ENCODE measurements at places on chromosomes 1 and 21.

GRCh38 chr1:166032572-166033371, 134.0 kb downstream of the FAM78B start:
- DNase-seq, result no peak

DNA sequence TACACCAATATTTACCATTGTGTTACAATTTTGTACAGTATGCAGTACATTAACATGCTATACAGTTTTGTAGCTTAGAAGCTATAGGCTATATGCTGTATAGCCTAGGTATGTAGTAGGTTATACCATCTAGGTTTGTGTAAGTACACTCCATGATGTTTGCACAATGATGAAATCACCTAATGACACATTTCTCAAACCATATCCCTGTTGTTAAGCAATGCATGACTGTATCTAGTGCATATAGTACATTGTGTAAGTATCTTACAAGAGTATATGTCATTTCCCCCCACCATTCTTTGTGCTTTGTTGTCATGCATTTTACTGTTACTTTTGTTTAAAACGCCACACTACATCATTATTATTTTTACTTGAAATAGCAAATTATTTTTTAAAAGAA, 65.7 kb upstream of the RNF11 start:
- no peak for DNase-seq

DNA sequence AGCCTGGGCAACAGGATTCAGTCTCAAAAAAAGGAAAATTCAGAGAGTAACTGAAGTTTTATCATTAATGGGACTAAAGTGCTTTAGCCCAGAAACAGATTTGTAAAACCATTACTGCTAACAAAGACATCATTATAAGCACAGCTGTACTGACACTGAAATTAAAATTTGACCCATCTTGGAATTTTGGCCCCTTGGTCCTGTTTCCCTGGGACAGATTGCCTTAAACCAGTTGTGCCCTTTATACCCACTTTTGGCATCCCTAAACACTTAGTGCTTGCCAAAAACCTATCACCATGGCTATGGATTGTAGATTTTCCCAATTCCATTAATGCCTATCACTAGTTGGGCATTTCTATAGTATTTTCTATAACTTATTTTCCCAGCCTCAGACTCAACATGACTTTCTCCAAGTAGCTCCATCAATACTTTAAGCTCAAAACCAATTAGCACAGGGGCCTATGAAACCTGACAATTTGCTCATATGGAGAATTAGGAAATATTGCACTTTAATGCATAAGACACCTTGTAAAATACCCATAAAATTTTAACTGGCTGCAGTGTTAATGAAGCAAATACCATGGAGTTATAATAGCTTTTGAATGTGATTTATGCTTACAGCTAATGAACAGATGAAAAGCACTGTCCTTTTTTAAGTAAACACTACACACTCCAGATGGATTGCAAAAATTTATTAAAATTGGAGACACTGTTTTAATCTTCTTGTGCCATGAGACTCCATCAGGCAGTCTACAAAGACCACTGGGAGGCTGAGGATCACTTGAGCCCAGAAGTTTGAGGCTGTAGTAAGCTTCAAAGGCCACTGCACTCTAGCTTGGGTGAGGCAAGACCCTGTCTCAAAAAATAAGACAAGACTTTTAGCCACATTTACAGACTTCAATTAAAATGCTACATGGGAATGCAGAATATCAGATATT, 4.3 kb downstream of the GAS5 start:
- DNase-seq, result no peak

- no peak for DNase-seq
Observed at GRCh38 chr21:46229133-46229922, 754 bp upstream of the LSS start.

- DNase-seq, result no peak
Observed at GRCh38 chr21:41763398-41763931, 3.4 kb downstream of the RIPK4 start.

All from substantia nigra (tissue), 51 donors.